ENCODE measurements at places on chromosomes 11 and 22. TPM values are rescaled to one million over a fixed set of nuclear protein-coding genes. Genes with fewer than 3 reads are reported as not detected.
A peak's percentile ranks its signal among the peaks of the same experiment; 100 is the strongest.

C1QTNF5 gene
- polyA plus RNA-seq = 29.0 TPM

RTN4R gene
- 6.5 TPM for polyA plus RNA-seq

- no peaks in the 10 kb centered on the region for H3K27me3 ChIP-seq
- H3K36me3 ChIP-seq = no peaks in the 10 kb centered on the region
- DNase-seq = no peak
- H3K27ac ChIP-seq = no peak overlapping the region
- H3K4me1 ChIP-seq = no peaks in the 10 kb centered on the region
These were observed 16.4 kb upstream of the OR6M1 start for GRCh38 chr11:123822599-123822998.

DNA sequence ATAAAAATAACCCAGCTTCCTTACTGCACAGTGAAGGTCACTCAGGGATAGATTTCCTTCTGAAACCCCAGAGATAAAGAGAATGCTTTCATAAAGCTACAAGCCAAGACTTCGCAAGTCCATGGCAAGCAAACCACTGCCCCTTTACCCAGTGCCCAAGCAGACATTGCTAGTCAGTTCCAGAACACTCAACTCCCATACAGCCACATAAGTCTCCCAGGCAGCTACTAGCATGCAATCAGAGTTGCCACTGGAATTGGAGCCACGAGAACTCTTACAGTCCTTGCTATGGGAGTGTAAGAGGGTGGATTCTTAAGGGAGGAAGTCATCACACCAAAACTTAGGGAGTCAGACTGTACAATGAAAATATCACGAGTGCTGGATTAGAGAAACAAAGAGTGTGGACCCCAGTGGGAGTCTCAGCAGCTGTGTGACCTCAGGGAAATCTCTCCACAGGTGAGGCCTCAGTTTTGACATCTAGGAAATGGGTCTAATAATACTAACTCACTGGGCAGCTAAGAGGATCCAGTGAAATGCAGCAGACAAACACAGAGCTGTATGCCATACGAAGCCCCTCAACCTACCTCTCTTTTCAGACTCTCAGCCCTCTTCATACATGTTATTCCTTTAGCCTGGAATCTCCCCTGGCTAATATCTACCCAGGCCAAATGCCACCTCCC is 526.6 kb downstream of the MN1 start:
- peaks cover 19% of the 10 kb centered on the region for H3K27me3 ChIP-seq
- no peaks in the 10 kb centered on the region for H3K36me3 ChIP-seq
- no peaks in the 10 kb centered on the region for H3K4me1 ChIP-seq
- no peak for DNase-seq
- no peak overlapping the region for H3K4me3 ChIP-seq

DNA sequence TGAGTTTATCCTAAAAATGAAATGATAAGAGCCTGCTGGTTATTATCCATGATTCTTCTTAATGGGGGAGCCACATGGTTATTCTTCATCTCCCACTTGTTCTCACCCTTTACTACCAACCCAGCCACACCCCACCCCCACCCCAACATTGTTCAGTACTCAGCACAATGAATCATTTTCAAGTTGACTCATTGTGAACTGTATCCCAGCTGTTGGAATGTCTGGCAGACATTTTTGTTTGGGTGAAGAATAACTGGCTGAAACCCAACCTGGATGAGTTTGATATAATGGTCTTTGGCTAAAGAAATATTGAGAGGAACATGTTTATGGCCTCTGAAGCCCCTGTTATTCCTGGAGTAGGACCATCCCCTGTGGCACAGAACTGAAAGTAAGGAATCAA is 136.2 kb downstream of the ELP4 start:
- no peaks in the 10 kb centered on the region for H3K27me3 ChIP-seq
- H3K4me3 ChIP-seq = no peak overlapping the region
- H3K27ac ChIP-seq = no peak overlapping the region
- peaks cover 14% of the 10 kb centered on the region for H3K36me3 ChIP-seq
- no peaks in the 10 kb centered on the region for H3K4me1 ChIP-seq

GRCh38 chr11:85663080-85663752 is 1.7 kb downstream of the CREBZF start:
- H3K4me3 ChIP-seq = peak overlapping the region; percentile 82
- peak overlapping the region; percentile 98 for H3K27ac ChIP-seq
- no peak for DNase-seq
- H3K27me3 ChIP-seq = no peaks in the 10 kb centered on the region

HEPACAM gene
- 0.04 TPM for polyA plus RNA-seq

DNA sequence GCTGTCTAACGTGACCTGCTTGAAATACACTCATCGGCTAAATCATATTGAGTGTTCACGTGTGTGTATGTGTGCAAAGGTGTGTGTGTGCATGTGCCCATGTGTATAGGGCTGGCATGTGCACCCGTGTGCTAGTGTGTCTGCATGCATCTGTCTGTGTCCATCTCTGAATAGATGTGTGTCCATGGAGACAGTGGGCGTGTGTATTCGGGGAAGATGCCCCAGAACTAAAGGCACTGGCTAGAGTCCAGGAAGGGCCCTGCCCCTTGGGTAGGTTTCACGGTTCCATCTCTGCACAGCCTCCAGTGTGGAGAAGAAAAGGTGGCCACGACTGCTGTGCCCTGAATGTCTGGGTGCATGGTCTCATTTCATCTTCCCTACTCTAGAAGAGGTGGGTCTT is 220.3 kb downstream of the MN1 start:
- H3K36me3 ChIP-seq = no peaks in the 10 kb centered on the region
- DNase-seq = peak; percentile 25
- no peak overlapping the region for H3K27ac ChIP-seq
- peaks cover 6% of the 10 kb centered on the region for H3K27me3 ChIP-seq

FXYD2 gene
- 18.4 TPM for polyA plus RNA-seq

B4GALNT4 gene
- 1.6 TPM for polyA plus RNA-seq

E2F8 gene
- 0.22 TPM for polyA plus RNA-seq

FAM111B gene
- polyA plus RNA-seq = 2.7 TPM

DEUP1 gene
- polyA plus RNA-seq = 0.03 TPM

DNA sequence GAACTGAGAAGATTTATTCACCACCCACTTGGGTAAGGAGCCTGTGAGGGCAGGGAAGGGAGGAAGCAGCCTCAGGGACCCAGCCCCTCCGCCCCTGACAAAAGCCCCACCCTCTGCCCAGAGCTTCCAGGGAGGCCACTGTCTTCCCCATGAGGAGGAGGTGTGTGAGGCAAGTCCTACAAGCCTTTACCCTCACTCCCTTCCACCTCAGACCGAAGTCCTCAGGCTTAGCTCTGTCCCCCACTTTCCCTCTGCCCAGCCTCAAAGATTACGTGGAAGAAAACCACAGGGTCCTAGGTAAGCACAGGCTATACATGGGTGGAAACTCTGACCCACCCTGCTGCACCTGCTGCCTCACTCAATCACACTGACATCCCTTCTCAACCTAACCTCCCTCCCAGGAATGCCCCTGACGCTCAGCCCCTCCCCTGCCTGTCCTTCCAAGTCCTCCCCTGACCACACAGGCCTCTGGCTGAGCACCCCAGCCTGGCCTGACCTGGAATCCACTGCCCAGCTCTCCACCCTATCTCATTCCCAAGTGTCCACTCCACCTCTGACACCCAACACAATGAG is 3.6 kb upstream of the ARAP1 start:
- H3K4me1 ChIP-seq = peaks cover 14% of the 10 kb centered on the region
- no peak overlapping the region for H3K4me3 ChIP-seq
- no peaks in the 10 kb centered on the region for H3K27me3 ChIP-seq
- DNase-seq = no peak
- no peak overlapping the region for H3K27ac ChIP-seq

GLB1L2 gene
- 0.46 TPM for polyA plus RNA-seq

Data from spleen (tissue), 13 donors.